ENCODE measurements at places on chromosomes 16 and 17.

- DNase-seq, result no peak
These were observed 75.3 kb upstream of the TBC1D3K start for GRCh38 chr17:37848690-37849616.

DNA sequence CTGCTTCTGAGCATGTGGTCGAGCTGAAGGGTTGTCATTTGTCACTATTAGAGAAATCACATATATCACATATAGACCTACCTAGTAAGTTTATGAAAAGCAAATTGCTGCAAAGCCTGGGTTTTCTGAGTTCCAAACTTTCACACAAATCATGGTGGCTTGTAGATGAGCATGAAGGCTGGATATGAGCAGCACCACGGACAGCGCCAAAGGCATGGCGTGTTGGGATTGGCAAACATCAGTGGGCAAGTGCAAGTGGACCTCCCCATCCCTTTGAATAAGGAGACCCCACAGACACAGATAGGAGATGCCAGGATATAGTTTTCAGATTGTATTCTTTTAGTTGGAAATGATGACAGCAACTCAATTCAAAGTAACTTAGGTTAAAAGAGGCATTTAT lies 77.6 kb upstream of the CACNG3 start:
- peak; percentile 1 for DNase-seq

- no peak for DNase-seq
These were observed 1.7 kb upstream of the RBBP6 start for GRCh38 chr16:24537474-24538337.

GRCh38 chr16:67869653-67870052 lies 3.2 kb upstream of the EDC4 start:
- no peak for DNase-seq

GRCh38 chr17:81404558-81405165 lies 9.4 kb downstream of the BAHCC1 start:
- no peak for DNase-seq

DNA sequence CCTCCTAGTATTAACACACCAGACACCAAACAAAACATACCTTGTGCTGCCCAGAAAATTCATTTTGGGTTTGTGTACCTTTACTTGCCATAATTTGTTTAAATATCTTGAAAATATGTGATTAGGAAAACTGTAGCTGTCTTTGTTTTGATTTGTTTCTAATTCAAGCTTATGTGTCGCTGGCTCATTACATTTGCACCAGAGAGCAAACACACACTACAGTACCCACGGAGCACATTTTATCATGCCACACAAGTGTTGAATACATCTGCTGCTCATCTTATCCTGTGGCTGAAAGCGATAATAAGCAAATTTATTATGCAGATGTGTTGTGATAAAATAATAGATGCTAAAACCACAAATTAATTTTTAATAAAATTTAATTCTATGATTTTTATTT lies 63.1 kb downstream of the SPAG9 start:
- no peak for DNase-seq

GRCh38 chr17:50268026-50268425 lies 6.2 kb upstream of the TMEM92 start:
- DNase-seq, result no peak

DNA sequence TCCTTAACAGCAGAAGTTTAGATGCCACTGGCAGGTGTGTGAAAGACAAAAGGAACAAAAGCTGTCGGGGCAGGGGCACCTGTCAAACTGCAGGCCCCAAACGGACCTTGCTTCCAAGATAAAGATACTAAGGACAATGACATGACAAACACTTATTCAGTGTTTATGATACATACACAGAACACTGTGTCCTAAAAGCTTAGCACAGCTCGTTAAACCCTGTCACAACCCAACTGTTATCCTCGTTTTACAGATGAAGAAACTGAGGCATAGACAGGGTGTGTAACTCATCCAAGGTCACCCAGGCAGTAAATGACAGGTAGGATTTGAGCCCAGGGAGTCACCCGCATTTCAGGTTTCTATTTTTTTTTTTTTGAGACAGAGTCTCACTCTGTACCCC lies 9.6 kb downstream of the SDK2 start:
- no peak for DNase-seq

- no peak for DNase-seq
These were observed 205.8 kb downstream of the PRKCA start for GRCh38 chr17:66507982-66508760.

DNA sequence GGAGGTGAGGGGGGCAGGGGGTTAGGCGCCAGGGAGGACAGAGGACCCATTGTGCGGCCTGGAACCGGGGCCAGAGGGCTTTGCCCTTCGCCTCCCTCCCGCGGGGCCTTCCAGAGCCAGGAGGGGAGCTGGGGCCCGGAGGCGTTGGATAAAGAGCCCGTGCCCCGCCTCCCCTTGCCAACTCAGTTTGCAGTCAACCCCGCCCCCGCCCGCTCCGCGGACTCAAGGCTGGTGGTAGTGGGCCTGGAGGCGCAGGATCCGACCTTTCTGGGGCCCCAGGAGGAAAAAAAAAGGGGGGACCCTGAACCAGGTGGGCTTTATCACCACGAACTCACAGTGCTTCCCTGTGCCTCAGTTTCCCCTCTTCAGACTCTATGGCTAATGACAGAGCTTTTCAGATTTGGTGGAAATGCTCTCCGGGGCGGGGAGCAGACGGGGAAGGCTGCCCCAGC lies 2.0 kb upstream of the SPHK1 start:
- no peak for DNase-seq

DNA sequence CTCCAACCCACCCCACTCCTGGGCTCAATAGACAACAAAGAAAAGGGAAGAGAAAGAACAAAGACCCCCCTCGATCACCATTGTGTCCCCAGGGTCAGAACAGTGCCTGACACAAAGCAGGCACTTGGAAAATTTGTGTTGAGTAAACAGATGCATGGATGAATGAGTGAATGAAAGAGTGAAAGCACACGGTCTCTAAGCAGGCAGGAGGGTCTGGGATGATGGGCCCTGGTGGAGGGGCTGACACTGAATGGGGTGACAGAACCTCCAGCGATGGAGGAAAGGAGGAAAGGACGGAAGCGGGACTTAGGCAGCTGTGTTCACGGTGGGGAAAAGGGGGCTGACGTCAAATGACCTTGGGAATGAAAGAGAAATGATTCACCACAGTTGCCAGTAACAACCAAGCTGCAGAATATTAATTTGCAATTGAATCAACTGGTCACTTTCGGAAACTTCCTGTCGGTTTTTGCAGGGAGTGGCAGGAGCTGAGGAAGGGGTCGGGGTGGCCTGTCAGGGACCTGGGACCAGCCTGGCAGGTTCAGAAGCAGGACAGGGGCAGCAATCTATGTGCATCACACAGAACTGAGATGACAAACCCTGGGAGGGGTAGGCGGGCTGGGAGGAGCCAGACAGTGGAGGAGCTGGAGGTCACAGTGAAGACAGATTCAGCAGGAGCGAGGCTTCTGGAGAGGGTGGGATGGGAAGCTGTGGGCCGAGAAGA lies 6.7 kb upstream of the GAST start:
- no peak for DNase-seq

DNA sequence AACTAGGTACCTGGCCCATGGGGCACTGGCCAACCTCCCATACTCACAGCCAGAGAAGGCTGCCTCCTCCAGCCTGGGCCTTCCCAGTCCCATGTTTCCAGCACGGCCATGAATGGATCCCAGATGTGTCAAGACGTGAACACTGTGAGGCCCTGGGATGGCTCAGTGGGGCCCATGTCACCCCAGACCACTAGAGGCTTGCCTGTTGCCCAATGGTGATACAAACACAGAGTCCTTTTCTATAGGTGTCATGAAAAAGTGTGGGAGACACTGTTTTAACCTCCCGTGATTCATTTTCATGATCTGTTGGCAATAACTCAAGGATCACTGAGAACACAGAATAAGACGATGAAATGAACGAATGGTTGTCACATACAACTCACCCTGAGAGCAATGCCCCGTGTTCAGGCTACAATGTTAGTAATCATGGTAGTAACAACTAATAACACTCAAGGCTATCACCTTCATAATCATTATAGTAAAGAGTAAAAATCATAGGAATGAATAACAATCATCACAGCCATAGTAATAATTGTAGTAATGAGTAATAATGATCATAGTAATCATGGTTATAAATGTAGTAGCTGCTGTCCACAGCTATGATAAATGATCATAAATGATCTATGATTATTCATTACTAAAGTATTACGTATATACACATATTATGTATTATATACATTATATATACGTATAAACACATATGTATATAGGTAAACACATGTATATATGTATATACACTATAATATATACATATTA lies 64.0 kb downstream of the DYNLRB2 start:
- DNase-seq, result no peak

DNA sequence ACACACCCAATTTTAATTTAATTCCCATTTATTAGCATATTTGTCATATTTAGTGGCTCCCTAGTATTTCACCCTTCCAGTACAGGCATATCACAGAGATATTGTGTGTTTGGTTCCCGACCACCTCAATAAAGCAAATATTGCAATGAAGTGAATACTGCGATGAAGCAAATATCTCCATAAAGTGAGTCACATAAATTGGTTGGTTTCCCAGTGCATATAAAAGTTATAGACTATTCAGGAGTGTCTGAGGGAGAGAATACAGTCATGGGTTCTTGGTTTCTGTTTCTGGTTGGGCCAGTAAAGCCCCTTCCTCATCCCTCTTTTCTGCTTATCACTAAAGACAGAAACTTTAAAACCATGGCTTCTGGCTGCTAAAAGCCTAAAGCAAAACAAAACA lies 295.4 kb upstream of the AXIN2 start:
- no peak for DNase-seq

DNA sequence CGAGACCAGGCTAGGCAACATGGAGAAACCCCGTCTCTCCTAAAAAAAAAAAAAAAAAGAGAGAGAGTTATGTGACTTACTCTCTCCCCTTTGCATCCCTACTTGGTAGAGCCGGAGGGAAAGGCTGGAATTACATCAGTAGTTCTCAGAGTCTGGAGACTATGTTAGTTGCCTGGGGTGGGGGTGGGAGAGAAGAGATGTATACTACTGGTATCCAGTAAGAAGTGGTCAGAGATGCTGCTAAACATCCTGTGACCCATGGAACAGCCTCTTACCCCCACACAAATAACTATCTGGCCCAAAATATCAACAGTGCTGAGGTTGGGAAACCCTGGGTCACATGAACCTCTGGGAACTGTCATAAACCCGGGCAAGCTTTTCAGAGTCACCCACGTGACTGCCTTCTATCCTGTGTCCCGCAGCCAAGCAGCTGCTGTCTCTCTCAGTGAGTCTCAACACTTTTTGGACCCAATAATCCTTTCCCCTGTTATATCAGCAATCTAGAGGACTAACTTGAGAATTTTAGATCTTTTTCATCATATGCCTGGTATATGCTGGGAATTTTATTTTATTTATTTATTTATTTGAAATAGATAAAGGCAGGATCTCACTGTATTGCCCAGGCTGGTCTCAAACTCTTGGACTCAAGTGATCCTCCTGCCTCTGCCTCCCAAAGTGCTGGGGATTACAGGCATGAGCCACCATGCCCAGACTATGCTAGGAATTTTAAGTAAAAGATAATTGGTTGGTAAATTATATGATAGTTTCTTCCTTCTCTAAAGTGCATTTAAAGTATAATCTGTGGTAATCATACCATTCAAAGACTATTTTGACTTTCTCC lies 8.7 kb downstream of the EIF1 start:
- no peak for DNase-seq

GRCh38 chr17:29216856-29217255 lies 29.8 kb upstream of the CRYBA1 start:
- no peak for DNase-seq

DNA sequence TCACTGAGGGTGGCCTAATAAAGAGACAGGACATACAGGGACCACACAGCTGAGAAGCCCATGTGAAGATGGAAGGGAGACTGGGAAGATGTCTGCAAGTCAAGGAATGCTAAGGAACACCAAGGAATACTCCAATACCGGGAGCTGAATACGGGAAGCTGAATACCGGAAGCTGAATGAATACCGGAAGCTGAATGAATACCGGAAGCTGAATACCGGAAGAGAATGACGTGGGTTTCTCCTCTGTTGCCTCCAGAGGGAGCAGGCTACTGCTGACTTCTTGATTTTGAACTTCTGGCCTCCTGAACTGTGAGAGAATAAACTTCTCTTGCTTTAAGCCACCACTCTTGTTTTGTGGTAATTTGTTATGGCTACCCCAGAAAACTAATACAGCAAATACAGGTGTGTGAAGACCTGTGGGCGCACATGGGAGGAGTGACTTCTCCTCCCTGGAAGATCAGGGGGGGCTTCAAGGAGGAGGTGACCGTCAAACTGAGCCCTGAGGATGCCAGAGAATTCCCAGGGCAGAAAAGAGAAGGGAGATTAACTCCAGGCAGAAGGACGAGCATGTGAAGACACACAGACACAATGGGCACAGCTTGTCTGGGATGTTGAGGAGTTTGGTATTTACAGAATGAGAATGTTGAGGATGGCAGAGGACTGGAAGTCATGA lies 259.9 kb downstream of the IRF8 start:
- no peak for DNase-seq

DNA sequence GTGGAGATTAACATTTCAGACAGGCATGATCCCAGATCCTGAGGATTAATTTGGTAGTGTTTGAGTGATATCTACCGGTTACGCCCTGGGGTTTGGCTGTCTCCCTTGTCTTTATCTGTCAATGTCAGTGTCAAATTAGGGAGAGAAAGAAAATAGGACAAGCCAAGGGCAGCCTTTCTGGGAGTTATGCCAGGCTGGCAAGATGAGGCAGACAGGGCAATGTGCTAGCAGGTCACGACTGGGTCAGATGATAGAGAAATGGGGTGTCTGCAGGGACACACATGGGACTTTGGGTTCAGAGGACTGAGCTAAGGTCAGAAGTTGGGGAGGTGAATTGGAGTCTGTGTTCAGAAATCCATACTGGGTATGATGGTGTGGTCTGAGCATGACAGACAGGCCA lies 27.4 kb upstream of the LYRM9 start:
- no peak for DNase-seq

GRCh38 chr16:56872863-56873391 lies 7.9 kb downstream of the SLC12A3 start:
- no peak for DNase-seq

DNA sequence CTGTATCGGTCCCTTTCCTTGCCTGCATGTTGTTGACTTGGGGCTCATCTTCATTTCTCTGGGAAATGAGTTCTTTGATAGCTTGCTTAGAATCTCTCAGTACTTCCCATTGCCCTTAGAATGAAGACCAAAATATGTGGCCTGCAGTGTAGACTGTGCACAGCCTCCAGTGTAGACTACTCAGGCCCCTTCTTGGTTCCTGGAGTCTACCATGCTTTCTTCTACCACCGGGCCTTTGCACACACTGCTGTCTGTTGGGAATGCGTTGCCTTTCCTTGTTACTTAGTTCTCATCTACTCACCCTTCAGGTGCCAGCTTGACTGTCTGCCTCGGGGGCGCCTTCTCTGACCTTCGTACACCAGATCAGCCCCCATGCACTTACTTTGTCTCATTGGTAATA lies 82.0 kb downstream of the ABCC1 start:
- no peak for DNase-seq

- DNase-seq, result no peak
These were observed 1.8 kb upstream of the PRSS53 start for GRCh38 chr16:31090540-31090939.

GRCh38 chr17:67246403-67246652 lies 1.3 kb upstream of the HELZ start:
- DNase-seq, result no peak

GRCh38 chr16:73022534-73022933 lies 25.4 kb downstream of the ZFHX3 start:
- no peak for DNase-seq

Data from stimulated activated CD4-positive, alpha-beta T cell treated with anti-CD3 and anti-CD28 coated beads, Interleukin-1b, Interleukin-23, amount 100 ng/mL, for 4 hours (primary cell).